CD8-positive, alpha-beta T cell (primary cell): ENCODE measurements at places on chromosomes 2 and 18.
A peak's percentile ranks its signal among the peaks of the same experiment; 100 is the strongest.

GRCh38 chr2:108920-109809 is 62.9 kb upstream of the FAM110C start:
- DNase-seq: no peak

DNA sequence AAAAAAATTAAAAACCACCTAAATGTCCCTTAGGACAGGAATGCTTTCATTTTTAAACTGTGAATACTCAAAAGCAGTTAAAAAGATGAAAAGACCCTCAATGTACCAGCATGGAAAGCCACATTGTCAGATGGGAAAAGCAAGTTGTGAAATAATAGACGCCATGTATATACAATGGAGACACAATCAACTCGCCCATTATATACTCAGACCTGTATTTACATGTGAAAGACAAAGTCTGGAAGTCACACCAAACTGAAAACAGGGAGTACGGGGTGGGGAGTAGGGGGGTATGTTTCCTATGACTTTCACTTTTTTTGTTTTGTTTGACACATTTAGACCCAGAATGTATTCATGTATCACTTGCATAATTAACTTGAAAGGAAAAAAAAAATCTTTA is 75.6 kb downstream of the CELF4 start:
- no peak for DNase-seq

DNA sequence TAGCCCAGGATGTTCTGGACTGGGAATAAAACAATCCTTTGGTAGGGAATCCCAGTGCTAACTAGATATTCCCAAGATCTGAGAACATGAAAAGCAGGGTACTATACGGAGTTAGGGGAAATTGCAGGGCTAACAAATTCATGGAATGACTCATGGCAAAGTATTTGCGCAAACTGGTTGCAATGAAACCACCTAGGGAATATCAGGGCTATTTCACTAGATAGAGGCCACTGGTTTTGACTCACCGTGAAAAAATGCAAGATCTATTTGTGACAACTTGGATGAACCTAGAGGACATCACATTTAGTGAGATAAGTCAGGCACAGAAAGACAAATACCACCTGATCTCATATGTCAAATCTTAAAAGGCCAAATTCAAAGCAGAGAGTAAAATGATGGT is 233.3 kb downstream of the MBD2 start:
- DNase-seq: no peak

- no peak for DNase-seq
These were observed 369.8 kb upstream of the ST6GAL2 start for GRCh38 chr2:107255744-107256143.

- DNase-seq: no peak
These were observed 10.3 kb upstream of the CIB4 start for GRCh38 chr2:26651470-26651771.

GRCh38 chr2:207692206-207693065 is 19.0 kb upstream of the CCNYL1 start:
- DNase-seq: peak; percentile 57

DNA sequence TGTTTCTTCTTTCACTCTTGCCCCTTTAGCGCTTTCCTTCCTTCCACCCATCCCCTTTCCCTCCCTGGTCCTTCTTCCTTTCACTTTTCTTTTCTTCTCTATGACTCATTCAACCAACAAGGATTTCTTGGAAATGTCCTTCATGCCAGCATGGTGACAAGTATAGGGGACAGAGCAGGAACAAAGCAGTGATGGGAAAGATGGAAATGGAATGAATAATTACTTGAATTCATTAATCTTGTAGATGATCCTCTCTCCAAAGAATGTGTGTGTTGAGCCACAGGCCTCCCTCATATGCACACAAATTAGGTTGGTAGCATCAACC is 1.5 kb downstream of the VAMP5 start:
- DNase-seq: no peak

GRCh38 chr2:152835674-152836073 is 117.3 kb downstream of the ARL6IP6 start:
- no peak for DNase-seq
